CD4-positive, alpha-beta memory T cell (primary cell): ENCODE measurements at places on chromosomes 5 and 9. TPM values are rescaled to one million over a fixed set of nuclear protein-coding genes. Genes with fewer than 3 reads are reported as not detected.

The NIM1K gene
- 0.26 TPM for total RNA-seq

The TMEM174 gene
- total RNA-seq = not detected

The XPA gene
- 24.0 TPM for total RNA-seq

The FCN2 gene
- total RNA-seq = not detected

The DMRT3 gene
- total RNA-seq = not detected

The RAI14 gene
- total RNA-seq = 2.6 TPM

The DCTN4 gene
- 46.0 TPM for total RNA-seq

The PDE8B gene
- not detected for total RNA-seq

The RNF224 gene
- total RNA-seq = not detected

The SPRY4 gene
- not detected for total RNA-seq
